ENCODE measurements at places on chromosomes 16 and 17.

DNA sequence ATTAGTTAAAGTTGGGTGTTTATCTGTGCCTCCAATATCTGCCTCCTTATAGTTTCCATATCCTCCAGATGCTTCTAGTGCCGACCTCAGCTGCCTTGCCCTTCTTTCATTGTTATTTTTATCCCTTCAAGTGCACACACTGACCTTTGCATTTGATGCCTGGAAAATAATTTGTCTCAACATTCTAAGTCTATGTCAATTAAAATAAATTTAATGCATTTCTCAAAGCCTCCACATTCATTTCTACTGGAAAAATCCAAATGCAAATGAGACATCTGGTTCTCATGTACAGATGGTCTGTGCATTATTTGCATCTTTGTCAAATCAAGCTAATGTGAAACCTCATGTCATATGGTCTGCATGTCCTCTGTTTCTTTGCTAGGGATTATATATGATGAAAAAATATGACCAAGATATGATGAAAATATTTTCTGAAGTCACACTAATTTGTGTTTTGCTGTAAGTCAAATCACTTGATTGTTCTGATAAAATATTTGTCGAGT lies 61.4 kb downstream of the TMEM100 start:
- DNase-seq = no peak

GRCh38 chr17:4174556-4174955 lies 31.6 kb downstream of the CYB5D2 start:
- no peak for DNase-seq

- no peak for DNase-seq
These were observed 863 bp downstream of the CASKIN1 start for GRCh38 chr16:2195322-2196161.

DNA sequence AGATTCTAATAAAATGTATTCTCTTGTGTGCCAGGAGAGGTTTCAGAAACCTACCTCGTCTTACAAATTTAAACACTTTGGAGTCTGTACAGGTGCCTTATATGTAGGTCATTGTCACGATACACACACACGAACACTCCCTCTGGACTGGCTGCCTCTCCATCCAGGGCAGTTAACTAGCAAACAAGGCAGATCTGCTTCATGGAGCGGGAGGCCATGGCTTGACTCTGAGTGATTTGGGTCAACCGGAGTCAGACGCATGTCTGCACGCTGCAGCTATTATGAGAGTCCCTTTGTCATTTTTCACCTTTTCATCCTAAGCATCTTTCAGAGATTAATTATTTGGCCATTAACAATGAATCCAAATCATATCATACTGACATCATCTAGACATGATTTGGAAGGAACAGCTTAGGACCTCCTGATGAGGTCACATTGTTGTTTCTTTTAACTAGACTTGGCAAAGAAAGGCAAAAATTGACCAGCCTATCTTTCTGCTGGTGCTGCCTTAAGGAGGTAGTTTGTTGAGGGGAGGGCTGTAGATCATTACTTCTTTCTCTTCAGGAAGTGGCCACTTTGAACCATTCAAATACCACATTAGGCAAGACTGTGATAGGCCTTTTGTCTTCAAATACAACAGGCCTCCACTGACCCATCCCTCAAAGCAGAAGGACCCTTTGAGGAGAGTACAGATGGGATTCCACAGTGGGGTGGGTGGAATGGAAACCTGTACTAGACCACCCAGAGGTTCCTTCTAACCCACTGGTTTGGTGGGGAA lies 58.9 kb downstream of the HLF start:
- DNase-seq = no peak

GRCh38 chr16:82405736-82406135 lies 221.0 kb upstream of the CDH13 start:
- no peak for DNase-seq

GRCh38 chr16:3797904-3798811 lies 80.8 kb upstream of the TRAP1 start:
- DNase-seq = no peak

DNA sequence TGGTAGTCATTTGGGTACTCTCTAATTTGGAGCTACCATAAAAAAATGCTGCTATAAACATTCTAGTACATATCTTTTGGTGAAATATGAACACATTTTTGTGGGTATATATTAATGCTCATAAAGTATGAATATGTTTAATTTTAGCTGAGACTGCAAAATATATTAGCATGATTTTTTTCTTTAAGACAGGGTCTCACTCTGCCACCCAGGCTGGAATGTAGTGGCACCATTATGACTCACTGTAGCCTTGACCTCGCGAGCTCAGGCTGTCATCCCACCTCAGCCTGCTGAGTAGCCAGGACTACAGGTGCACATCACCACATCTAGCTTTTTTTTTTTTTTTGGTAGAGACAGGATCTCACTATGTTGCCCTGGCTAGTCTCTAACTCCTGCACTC lies 371.7 kb downstream of the SOX9 start:
- no peak for DNase-seq

DNA sequence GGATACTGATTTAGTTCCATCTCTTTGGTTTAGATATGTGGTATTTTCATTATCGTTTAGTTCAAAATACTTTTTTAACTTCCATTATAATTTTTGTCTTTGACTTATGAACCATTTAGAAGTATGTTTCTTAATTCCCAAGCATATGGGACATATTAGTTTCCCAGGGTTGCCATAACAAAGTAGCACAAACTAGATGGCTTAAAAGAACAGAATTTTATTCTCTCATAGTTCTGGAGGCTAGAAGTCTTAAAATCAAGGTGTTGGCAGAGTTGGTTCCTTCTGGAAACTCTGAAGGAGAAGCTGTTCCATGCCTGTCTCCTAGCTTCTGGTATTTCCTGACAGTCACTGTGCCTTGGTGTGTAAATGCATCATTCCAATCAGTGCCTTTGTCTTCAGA lies 291.5 kb upstream of the AXIN2 start:
- DNase-seq = no peak

DNA sequence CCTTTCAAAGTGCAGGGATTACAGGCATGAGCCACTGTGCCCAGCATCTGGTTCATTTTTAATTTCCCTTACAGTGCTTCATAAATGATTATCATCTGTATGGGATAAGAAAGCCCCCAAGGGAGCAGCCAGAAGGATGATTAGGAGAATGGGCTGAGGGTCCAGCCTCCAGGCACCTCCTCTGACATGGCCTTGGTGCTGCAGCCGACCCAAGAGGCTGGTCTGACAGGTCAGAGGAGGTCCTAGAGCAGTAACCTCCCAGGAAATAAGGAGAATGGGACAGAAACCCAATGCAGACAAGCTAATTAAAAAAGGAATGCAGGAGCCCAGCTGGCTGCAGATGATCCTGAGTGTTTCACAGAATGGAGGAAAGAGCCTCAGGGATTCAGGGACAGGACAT lies 29.0 kb downstream of the MRC2 start:
- no peak for DNase-seq

DNA sequence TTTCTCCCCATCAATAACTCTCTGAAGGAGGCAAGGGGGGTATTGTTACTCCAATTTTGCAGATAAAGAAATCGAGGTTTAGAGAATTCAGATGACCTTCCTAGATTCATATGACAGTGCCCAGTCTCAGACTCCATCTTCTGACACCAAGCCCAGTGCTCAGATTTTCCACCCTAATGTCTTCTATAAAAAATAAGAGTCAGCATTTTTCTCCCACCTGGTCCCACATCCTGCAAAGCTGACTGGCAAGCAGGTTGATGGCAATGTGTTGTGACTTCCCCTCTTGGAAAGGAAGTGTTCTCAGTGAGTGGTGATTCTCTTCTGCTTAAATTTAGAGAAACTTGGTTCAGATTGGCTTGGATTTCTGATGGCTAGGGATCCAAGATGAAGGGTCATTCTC lies 129.4 kb downstream of the SOX9 start:
- DNase-seq = no peak

DNA sequence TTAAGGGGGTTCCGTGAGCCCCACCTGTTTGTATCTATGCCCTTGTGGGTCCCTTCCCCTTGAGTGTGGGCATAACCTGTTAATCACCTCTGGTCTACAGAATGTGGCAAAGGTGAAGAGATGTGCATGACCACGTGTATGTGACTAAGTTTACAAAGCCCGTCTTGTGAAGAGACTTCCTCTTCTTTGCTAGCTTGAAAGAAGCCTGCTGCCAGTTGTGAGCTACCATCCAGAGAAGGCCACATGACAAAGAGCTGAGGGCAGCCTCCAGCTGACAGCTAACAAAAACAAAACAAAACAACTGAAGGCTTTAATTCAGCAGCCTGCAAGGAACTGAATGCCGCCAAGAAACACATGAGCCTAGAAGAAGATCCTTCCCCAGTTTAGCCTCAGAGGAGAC lies 112.0 kb downstream of the AXIN2 start:
- no peak for DNase-seq

DNA sequence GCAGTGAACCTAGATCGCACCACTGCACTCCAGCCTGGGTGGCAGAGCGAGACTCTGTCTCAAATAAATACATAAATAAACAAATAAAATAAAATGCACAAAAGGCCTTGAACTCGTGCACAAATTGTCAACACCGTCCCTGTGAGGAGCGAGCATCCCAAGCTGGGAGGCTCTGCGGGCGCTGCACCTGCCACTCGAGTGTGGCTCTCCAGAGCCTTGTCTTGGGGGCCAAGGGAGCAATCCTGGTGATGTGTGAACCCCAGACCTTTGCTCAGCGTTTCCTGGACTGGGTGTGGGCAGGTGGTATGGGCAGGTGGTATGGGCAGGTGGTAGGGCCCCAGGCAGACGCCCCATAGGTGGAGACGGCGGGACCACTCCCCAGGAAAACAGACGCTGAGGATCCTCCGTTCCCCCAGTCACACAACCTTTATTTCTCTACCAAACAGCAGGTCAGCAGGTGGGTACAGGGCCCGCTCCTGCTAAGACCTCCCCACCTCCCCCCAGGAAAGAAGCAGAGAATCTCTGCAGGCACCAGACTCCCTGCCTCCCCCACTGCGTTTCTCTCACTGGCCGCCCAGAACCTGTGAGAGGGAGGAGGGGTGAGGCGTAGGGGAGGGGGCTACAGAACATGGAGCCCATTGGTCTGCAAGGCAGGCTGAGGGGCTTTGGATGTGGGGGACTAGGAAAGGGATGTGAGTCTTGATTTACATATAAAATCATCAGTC lies 7.4 kb upstream of the P2RX1 start:
- no peak for DNase-seq

- DNase-seq = no peak
These were observed 2.4 kb downstream of the RAD51C start for GRCh38 chr17:58694826-58695225.
